Ovary (tissue), 10 donors: ENCODE measurements at places on chromosomes 16 and 17. TPM values are rescaled to one million over a fixed set of nuclear protein-coding genes. Genes with fewer than 3 reads are reported as not detected.
A peak's percentile ranks its signal among the peaks of the same experiment; 100 is the strongest.

DNA sequence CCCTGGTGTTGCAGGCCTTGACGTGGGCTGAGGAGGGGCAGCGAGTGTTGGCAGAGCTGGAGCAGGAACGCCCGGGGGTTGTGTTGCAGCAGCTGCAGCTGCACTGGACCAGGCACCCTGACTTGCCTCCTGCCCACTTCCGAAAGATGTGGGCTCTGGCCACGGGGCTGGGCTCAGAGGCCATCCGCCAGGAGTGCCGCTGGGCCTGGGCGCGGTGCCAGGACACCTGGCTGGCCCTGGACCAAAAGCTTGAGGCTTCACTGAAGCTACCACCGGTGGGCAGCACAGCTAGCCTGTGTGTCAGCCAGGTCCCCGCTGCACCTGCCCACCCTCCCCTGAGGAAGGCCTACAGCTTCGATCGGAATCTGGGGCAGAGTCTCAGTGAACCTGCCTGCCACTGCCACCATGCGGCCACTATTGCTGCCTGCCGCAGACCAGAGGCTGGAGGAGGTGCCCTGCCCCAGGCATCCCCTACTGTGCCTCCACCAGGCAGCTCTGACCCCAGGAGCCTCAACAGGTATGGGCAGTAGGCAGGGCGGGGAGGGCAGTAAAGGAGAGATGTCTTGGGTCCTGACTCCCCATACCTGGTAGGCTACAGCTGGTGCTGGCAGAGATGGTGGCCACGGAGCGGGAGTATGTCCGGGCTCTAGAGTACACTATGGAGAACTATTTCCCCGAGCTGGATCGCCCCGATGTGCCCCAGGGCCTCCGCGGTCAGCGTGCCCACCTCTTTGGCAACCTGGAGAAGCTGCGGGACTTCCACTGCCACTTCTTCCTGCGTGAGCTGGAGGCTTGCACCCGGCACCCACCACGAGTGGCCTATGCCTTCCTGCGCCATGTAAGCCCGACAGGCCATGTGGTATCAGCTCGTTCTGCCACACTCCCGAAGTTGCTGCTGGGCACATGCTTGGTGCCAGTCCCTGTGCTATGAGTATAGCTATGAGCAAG, 5.6 kb downstream of the PLEKHG4 start:
- no peak overlapping the region for H3K4me3 ChIP-seq
- H3K4me1 ChIP-seq: peaks cover 4% of the 10 kb centered on the region
- H3K36me3 ChIP-seq: no peaks in the 10 kb centered on the region
- H3K27me3 ChIP-seq: no peaks in the 10 kb centered on the region
- DNase-seq: no peak
- no peak overlapping the region for H3K27ac ChIP-seq

DNA sequence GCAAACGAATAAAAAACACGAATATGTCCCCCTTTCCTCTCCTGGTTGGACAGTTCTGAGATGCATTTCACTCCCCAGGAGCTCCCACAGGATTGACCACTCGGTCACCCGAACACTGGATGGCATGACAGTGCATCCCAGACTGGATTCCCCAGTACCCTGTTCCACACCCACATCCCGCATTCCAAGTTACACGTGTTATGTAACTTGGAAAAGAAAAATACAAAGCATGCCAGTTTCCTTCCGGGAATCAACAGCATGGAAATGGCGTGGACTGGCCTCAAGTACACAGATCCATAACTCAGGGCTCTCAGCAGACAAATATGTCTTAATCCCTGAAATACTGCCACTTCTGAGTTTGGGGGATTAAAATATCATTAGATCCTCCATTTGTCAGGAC, 12.6 kb upstream of the KLHL36 start:
- peak overlapping the region; percentile 10 for H3K27ac ChIP-seq
- no peaks in the 10 kb centered on the region for H3K27me3 ChIP-seq
- H3K4me1 ChIP-seq: peaks cover 12% of the 10 kb centered on the region
- no peak for DNase-seq
- H3K4me3 ChIP-seq: no peak overlapping the region

DNA sequence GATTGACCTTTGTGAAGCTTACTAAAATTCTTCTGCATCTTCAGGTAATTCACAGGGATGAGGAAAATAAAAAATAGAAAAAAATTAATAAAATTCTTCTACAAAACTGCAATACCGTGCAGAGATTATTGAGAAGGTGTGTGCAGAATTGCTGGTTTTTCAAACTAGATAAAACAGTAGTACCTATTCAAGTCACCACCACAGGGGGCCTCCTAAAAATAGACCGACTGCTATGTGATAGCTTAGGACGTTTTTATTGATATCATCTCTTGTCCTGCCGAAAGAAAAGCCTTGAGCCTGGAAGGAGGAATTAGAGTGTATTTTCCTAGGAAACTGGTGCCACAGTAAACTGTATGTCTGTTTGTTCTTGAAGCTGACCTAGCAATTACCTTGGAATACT, 325.9 kb downstream of the ZFHX3 start:
- no peaks in the 10 kb centered on the region for H3K36me3 ChIP-seq
- H3K4me3 ChIP-seq: no peak overlapping the region
- no peak overlapping the region for H3K27ac ChIP-seq

DNA sequence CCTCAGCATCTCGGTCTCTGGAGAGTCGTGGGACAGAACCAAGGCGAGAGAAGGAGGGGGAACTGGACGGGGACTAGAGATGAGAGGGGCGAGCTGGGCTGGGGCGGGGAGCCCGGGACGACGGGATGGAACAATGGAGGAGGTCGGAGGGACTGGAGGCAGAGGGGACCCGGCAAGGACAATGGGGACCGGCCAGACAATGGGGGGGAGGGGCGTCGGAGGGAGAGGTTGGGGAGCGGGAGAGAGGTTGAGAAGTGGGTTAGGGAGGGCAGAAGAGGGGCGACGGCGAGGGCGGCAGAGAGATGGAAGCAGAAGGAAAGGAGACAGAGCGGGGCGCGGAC, 719 bp downstream of the NGFR start:
- peaks cover 20% of the 10 kb centered on the region for H3K4me1 ChIP-seq
- peaks cover 10% of the 10 kb centered on the region for H3K27me3 ChIP-seq
- no peak overlapping the region for H3K27ac ChIP-seq
- H3K36me3 ChIP-seq: no peaks in the 10 kb centered on the region

- no peak overlapping the region for H3K27ac ChIP-seq
- H3K27me3 ChIP-seq: no peaks in the 10 kb centered on the region
- H3K4me1 ChIP-seq: no peaks in the 10 kb centered on the region
- no peak for DNase-seq
- no peak overlapping the region for H3K4me3 ChIP-seq
- H3K36me3 ChIP-seq: no peaks in the 10 kb centered on the region
Observed at GRCh38 chr17:34899643-34900291, 61.5 kb downstream of the CCT6B start.

- DNase-seq: no peak
- H3K27ac ChIP-seq: no peak overlapping the region
- H3K27me3 ChIP-seq: no peaks in the 10 kb centered on the region
- H3K4me1 ChIP-seq: no peaks in the 10 kb centered on the region
- no peaks in the 10 kb centered on the region for H3K36me3 ChIP-seq
Observed at GRCh38 chr16:30691907-30692306, 7.1 kb upstream of the SRCAP start.

The CHAD gene
- 0.57 TPM for total RNA-seq

The PPP1R1B gene
- 20.0 TPM for total RNA-seq

The TMC7 gene
- not detected for total RNA-seq

The C1QL1 gene
- total RNA-seq: not detected
